ENCODE measurements at places on chromosomes 2 and 18.
A peak's percentile ranks its signal among the peaks of the same experiment; 100 is the strongest.

- DNase-seq: no peak
Measured at GRCh38 chr2:146457221-146457620, 1387.6 kb upstream of the ACVR2A start.

DNA sequence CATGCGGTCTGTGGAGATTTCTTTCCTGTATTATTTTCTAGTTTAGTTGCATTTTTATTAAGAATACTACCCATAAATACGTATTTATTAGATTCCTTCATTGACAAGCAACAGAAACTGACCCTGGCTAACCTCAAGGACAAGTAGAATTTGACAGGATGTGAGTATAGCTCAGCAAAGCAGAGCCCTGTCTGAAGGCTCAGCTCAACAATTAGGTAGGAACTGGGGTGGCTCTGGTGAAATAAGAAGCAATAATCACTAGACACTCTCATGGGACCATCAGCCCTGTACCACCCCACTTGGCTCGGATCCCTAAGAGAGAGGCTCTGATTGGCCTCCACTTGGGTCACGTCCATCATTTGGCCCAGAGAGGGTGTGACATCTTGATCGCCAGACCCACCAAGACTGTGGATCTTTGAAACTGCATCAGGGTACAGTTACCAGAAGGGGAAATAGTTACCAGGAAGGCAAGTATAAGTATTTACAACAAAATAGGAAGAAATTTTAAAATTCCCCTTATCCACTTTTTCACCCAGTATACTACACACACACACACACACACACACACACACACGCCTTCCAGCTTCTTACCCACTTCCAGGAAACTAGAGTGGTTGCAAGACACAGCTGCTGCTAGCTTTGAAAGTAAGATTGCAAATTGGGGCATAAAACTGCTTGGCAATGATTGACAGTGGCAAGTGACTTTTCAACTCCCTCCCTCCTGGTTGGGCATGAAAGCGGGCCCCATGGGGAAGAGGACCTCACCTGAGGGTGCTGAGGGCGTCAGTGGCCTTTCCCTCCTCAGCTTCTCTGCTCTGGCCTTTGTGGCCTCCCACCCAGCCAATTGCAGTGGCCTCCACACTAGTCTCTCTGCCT lies 41.8 kb downstream of the KCTD18 start:
- DNase-seq: no peak

DNA sequence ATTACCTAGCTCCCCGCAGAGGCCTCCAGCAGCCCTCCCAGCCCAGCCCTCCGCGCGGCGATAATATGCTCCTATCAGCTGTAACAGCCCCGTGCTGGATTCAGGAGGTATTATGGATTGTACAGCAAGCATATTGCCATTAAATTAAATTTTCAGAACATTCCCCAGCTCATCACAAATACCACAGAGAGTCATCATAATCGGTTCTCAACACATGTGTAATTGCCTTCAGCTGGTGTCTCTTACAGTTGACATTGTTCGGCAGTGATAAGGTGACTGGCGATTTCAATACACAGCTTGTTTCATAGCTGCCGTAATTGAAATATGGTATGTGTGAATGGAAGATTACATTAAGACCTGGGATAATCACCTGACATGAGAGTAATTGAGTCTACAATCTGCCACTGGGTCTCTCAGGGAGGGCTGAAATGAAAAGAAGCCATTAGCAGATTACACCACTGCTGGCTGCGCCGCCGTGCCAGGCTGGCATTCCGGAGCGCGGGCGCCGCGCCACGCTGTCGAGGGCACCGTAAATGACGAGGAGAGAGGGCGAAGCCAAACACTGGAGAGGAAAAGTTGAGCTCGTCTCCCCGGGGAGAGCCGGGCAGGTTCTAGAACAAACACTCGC lies 549.4 kb upstream of the SALL3 start:
- no peak for DNase-seq

DNA sequence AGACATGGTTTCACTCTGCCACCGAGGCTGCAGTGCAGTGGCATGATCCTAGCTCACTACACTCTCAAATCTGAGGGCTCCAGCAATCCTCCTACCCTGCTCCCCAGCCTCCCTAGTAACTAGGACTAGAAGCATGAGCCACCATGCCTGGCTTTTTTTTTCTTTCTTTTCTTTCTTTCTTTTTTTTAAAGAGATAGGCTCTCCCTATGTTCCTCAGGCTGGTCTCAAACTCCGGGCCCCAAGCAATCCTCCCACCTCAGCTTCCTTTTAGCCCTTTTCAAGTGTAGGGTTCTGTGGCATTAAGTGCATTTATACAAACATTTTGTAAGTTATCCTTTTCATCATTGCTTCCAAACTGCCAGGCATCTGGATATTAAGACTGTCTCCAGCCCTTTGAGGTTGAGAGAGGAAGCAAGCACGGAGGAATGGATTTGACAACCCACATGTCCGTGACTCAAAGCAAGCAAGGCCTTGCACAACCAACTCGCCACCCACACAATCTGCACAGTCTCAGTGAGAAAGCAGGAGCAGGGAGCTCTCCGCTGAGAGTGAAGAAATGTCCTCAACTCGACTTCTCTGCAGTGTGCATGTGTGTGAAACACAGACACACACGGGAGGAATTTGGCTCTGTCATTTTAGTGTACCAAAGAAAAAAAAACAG lies 65.6 kb downstream of the ATP8B1 start:
- DNase-seq: peak; percentile 65

DNA sequence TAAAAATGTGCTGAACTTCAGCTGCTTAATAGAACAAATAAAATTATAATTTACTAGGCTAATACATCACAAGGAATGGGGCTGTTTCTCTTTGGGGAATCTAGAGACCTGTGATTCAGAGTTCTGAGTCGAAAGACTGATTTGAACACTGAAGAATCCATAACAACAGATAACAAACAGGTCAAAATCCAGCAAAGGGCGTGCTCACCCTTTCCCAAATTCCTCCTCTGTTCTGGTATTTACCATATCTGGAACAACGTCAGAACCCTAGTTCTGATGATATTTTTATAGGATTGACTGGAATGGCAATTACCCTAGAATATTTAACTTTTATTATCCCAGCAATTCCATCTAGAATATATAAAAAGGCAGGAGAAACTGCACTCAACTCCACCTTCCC lies 66.0 kb upstream of the ITGA6 start:
- DNase-seq: no peak

DNA sequence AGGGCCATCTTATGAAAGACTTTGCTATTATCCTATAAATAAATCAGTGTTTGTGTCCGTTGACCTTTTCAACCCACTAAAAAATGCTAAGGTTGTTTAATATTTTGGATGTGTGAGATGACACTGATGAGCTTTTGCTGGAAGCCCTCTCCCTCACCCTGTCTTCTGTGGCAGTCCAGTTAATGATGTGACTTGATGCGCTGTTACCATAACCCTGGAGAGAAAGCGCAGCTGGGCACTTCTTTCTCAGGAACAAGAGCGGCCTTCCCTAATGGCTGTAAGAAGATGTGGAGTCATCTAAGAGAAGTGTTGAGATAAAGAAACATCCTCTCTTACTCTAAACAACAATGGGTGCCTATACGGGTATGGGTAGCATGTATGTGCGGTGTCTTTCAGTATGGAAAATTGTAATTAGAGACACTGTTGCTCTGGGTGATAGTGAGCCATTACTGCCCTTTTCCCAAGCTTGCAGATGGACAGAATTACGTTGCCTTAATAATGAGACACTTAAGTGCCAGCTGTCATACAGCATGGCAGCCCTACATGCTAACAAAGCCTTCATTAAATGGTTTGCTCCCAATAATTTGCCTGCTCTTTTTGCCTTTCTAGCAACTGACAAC lies 165.6 kb upstream of the NABP1 start:
- DNase-seq: no peak

DNA sequence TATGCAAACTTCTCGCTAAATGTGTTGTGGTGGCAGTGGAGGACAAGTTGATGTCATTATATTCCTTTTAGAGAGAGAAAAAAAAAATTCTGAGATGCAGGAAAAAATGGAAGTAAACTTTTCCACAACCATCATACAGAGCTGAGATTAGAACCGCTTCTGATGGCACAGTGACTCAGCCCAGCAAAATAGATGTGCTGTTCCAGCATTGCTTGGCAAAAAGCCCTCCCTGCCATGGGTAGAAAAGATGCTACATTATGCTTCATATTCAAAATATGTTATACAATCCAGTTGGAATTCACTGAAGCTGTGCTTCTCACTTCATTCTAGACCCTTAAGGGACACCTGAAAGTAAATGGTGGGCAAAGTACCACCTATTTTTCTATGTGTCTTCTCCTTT lies 1047.6 kb upstream of the FANCL start:
- DNase-seq: no peak

GRCh38 chr2:158753641-158754611 lies 41.2 kb upstream of the DAPL1 start:
- DNase-seq: peak; percentile 53

- DNase-seq: no peak
Measured at GRCh38 chr2:240214790-240215675, 74.6 kb upstream of the OTOS start.

Data from astrocyte of the cerebellum (primary cell).